T-helper 1 cell treated with Interleukin-12 subunit alpha and Interleukin-12 subunit beta and Interleukin-4 antibody, amounts not matched to agents 30 ng/mL and 1 ng/mL, for 36 hours (primary cell): ENCODE measurements at places on chromosomes 3 and 15. TPM values are rescaled to one million over a fixed set of nuclear protein-coding genes. Genes with fewer than 3 reads are reported as not detected.

Gene C3orf18
- 52.9 and 54.2 TPM in 2 replicates for total RNA-seq

Gene ACSBG1
- not detected in 2 replicates for total RNA-seq

Gene TMCO5A
- total RNA-seq: not detected in 2 replicates

Gene CPNE9
- total RNA-seq: 0.22 and 0.59 TPM in 2 replicates

Gene GRIP2
- 0.05 and 0.10 TPM in 2 replicates for total RNA-seq

Gene ZNF80
- total RNA-seq: 0.32 and 0.39 TPM in 2 replicates

Gene TRIM59
- total RNA-seq: 45.1 and 47.3 TPM in 2 replicates

Gene GPR15
- 30.4 and 31.1 TPM in 2 replicates for total RNA-seq

Gene ZNF660
- total RNA-seq: 0.29 and 0.44 TPM in 2 replicates

Gene SLC12A8
- 0.15 and 1.0 TPM in 2 replicates for total RNA-seq

Gene IL12A
- total RNA-seq: 1.5 and 1.6 TPM in 2 replicates

Gene INSYN1
- total RNA-seq: not detected in 2 replicates

Gene C3orf80
- total RNA-seq: 0.17 TPM in 1 of 2 replicates, not detected in the other

Gene SLC6A20
- not detected in 2 replicates for total RNA-seq

Gene ELP6
- total RNA-seq: 43.3 and 46.1 TPM in 2 replicates

Gene HSPBAP1
- total RNA-seq: 7.3 and 7.5 TPM in 2 replicates

Gene MGA
- total RNA-seq: 39.3 and 41.4 TPM in 2 replicates

Gene ROPN1B
- total RNA-seq: not detected in 2 replicates

Gene PLD1
- total RNA-seq: 0.85 and 0.88 TPM in 2 replicates

Gene GOLGA6C
- total RNA-seq: not detected in 2 replicates

Gene C3orf85
- not detected in 2 replicates for total RNA-seq

Gene BOC
- total RNA-seq: 0.37 and 0.54 TPM in 2 replicates

Gene IQCH
- 0.47 and 1.3 TPM in 2 replicates for total RNA-seq

Gene SEMA6D
- 0.32 TPM in 1 of 2 replicates, not detected in the other for total RNA-seq

Gene SRGAP3
- total RNA-seq: 1.3 and 1.6 TPM in 2 replicates

Gene CIDEC
- not detected in 2 replicates for total RNA-seq

Gene RHOV
- total RNA-seq: 0.37 and 0.78 TPM in 2 replicates

Gene NLGN1
- not detected in 2 replicates for total RNA-seq

Gene KNG1
- not detected in 2 replicates for total RNA-seq

Gene CATSPER2
- total RNA-seq: 7.6 and 9.8 TPM in 2 replicates

Gene CX3CR1
- total RNA-seq: 8.5 and 12.4 TPM in 2 replicates

Gene VWA5B2
- total RNA-seq: not detected in 2 replicates

Gene RARB
- total RNA-seq: not detected in 2 replicates

Gene STRIT1
- total RNA-seq: not detected in 2 replicates
